ENCODE measurements at places on chromosomes 6 and 20.
A peak's percentile ranks its signal among the peaks of the same experiment; 100 is the strongest.

DNA sequence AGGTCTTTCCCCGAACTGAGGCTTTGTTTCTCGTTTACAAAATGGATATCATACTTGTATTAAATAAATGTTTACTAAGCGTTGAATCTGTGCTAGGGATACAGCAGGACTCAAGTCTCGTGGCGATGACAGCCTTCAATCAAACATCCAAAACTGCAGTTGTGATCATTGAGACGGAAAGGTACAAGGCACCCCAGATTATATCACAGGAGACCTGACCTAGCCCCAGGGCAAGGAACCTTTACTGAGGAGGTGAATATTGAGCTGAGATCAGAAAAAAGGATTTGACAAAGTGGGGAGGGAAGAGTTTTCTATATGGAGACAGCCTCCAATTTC is 476 bp downstream of the AAR2 start:
- DNase-seq = no peak

DNA sequence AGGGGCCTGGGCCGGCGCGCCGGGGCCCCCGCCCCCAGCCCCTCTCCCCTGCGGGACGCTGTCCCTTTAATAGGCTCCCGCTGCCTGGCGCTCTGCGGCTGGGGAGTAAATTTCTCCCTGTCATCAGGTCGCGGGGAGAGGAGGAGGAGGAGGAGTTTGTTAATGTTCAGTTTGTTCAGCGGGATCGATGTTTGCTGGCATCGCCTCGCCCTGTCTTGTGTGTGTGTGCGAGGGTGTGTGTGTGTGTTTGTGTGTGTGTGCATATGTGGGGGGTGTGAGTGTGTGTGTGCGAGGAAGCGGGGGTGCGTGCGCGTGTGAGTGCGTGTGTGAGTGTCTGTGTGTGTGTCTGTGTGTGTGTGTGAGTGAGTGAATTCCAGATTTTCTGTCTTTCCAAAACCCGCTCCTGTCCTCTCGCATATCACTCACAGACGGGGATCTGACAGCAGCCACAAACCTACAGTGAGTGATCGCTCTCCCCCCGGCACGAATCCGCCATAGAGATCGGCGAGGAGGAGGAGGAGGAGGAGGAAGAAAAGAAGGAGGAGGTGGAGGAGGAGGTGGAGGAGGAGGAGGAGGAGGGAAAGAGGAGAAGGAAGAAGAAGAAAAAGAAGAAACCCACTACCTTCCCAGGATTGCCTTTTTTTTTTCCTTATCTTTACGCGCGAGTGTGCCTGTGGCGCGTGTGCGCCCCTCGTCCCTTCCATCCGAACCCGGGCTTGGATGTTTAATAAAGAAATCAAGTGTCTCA is at the start of gene TSHZ2:
Gene TSHZ2 (plus strand): TSS at position 169 of the 748 bp plus-strand sequence. CDS start 936 bp downstream, outside the sequence.
- DNase-seq = peak; percentile 36

- no peak for DNase-seq
Observed at GRCh38 chr6:121584586-121585369, 149.3 kb downstream of the GJA1 start.

DNA sequence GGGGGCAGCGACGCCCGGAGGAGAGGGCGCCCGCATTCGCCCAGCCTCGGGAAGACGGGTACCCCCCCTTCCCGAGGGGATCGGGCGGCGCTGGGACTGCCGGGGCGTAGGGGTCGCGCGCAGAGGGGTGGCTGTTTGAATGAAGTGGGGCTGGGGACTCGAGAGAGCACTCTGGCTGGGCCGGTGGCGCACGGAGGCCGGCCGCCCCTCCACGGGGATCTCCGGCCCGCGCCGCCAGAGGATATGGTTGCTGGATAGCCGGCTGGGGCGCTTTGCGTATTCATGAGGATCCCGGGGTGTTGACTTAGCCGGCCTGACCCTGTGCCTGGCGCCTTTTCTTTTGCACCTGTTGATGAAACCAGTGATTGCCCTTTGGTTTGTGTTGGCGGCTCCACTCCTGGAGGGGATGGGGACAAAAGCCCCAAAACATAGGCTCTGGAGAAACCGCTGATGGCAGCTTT is 469 bp downstream of the SYNJ2 start:
- no peak for DNase-seq

DNA sequence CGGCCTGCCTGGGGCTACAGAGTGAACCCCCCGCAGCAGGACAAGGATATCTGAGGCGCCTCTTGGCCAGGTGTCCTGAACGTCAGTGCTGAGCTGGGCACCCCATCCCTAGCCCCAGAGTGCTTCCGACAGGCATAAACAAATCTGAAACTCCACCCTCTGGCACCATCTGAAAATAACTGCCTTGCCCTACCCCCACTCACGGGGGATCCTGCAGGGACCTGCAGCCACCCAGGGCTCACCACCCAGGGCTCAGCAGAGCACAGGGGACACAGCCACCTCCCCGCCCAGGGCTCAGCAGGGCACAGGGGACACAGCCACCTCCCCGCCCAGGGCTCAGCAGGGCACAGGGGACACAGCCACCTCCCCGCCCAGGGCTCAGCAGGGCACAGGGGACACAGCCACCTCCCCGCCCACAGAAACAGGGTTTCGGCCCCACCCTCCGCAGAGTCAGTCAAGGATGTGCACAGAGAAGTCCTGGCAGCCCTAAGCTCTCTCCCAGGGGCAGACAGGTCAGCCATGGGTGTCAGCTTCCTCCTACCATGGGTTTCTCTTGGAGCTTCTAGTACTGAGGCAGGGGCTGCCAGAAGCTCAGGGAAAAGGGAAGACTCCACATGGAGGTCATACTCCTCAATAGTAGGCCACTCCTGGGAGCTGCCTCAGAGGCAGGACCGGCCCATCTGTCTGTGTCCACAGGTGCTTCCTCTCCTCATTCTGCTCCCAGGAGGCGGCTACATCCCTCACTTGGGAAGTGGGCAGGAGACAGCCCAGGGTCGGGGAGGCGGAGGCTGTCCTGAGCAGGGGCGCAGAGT is 4.6 kb downstream of the UCKL1 start:
- DNase-seq = no peak

GRCh38 chr6:115766745-115767462 is 293.8 kb downstream of the FRK start:
- DNase-seq = no peak

DNA sequence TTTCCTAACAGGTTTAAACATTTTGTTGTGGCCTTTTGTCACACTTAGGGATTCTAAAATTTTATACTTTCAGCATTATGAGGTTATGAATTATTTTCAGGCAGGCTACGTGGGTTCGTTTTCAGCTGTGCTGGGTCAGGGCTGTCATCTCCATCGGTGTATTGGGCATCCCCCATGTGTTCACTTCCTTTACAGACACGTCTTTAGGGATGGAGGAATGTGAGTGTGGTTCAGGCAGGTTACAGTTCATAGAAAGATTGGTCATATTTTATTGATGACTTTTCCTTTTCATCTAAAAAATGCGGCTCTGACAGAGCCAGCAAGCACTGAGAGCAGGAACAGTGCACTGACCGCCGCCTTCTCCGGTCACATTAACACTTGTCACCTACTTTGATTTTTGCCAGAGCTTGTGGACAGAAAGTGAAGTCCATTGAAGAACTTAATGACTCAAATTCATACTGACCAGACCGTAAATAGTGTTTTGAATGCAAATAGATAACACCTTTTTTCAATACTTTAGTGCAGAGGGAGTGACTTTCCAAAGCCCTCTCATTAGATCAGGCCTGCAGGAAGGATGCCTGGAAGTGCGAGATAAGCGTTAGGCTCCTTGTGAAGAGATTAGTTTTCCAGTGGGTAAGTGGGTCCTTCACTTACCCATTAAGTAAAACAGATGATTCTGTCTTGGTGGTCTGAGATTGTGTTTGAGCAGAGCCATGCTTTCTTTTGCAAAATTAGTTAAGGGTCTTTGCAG is 113.1 kb downstream of the TIAM2 start:
- DNase-seq = no peak

GRCh38 chr6:107763946-107764345 is 60.2 kb downstream of the SCML4 start:
- DNase-seq = no peak

- DNase-seq = no peak
Observed at GRCh38 chr20:40646361-40646760, 42.7 kb downstream of the MAFB start.

DNA sequence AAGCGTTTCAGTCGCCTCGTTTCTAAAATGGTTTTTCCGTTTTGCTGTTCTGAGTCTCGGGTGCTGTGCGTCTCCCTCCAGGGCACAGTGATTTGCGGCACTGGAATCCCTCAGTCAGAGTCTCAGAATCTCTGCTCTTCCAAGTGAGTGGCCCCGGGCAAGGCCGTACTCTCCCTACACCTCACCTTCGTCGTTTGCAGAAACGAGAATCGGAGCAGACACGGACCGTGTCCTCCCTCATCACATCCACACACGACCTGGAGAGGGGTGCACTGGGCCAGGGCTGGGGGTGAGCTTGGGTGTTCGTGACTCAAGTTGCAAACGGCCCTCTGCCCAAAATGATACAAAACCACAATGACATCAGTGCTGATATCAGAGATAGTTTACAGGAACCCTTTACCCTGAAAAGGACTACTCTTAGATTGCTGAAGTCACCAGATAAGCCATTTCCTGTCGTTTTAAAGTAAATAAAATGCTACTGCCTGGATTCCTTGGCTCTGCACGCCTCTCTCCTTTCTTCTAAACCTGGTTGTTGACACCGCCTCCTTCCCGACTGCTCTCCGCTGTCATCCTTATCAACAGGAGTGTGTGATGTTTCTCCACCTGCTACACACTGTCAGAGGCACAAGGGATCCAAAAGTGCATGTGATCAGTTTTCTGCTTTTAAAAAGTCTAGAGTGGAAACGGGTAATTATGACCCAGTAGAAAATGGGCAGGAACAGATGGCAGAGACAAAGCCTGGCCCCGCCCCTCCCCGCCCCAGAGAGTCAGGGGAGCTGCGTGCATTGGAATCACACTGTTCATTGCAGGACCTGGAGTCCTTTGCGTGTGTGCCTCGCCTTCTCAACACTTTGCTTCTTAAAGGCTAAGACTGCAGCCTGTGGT is 38.4 kb downstream of the KIF25 start:
- no peak for DNase-seq

GRCh38 chr6:66362888-66363287 is 655.9 kb upstream of the EYS start:
- DNase-seq = no peak

DNA sequence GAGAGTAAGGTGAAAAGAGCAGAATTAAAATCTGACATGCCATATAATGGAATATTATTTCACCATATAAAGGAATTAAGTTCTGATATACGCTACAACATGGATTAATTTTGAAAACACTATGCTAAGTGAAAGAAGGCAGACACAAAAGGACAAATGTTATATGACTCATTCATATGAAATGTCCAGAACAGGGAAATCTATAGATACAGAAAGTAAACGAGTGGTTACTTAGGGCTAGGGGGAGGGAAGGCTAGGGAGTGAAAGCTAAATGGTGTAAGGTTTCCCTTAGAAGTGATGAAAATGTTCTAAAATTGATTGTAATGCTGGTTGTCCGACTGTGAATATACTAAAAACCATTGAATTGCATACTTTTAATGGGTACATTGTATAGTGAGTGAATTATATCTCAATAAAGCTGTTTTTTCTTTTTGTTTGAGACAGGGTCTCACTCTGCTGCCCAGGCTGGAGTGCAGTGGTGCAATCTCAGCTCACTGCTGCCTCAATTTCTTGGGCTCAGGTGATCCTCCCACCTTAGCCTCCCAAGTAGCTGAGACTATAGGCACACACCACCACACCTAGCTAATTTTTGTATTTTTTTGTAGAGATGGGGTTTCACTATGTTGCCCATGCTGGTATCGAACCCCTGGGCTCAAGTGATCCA is 8.2 kb downstream of the PRPH2 start:
- DNase-seq = no peak

DNA sequence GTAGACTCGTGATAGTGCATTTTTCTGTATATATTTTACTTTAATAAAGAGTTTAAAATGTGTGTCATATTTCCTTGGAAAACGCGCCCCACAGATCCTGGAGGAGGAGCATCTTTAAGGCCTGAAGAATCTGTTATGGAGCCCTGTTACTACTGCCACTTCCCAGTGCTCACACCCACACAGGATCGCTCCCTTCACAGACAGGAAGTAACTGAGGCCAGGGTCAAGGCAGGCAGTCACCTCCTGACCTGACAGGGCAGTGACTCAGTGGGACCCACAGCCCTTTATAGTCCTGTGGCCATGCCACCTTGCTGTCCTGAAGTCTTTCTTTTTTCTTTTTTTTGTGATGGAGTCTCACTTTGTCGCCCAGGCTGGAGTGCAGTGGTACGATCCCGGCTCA is 9.0 kb downstream of the RRBP1 start:
- no peak for DNase-seq

DNA sequence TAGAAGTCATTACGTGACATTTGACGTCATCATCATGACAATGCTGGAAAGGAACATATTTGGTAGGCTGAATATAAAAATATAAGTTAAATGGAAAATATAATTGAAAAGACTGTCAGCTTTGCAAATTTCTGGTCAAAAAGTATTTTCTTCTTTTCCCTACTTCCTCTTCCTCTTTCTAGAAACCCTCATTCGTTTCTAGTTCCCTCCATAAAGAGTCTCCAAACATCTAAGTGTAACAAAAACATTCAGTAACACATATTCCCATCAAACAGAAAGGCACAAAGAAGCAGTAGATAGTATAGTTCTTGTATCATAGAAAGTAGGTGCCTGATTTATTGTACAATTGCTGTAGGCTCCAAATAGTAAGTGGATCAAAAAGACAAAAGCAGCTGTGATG is 150.8 kb upstream of the FAM83B start:
- DNase-seq = no peak

- no peak for DNase-seq
Observed at GRCh38 chr20:63315240-63315689, 22.3 kb downstream of the COL20A1 start.

Measured in stimulated activated CD4-positive, alpha-beta T cell treated with anti-CD3 and anti-CD28 coated beads, TNF-alpha, amount 100 ng/mL, for 1 hour (primary cell).